ENCODE measurements at places on chromosomes 5 and 9.

GRCh38 chr5:59617186-59617771 is 276.2 kb downstream of the PDE4D start:
- no peak for DNase-seq

DNA sequence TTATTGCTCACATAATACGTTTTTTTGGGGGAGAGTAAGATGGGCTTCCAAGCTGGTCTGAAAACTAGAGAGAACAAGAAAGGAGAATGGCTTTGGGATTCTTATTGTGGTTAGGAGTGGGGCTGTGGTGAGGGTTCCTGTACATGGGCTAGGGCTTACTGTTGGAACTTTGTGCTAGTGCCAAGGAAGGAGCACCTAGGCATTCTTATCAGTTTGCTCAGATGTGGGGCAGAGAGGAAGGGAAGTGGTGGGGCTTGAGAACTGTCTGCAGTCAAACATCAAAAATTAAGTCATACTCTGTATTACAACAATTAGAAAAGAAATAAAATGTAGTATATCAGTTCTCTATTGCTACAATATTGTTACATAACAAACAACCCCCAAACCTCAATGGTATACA is 4.0 kb upstream of the THBS4 start:
- DNase-seq: no peak

- DNase-seq: no peak
Measured at GRCh38 chr9:4055032-4055431, 244.8 kb downstream of the GLIS3 start.

DNA sequence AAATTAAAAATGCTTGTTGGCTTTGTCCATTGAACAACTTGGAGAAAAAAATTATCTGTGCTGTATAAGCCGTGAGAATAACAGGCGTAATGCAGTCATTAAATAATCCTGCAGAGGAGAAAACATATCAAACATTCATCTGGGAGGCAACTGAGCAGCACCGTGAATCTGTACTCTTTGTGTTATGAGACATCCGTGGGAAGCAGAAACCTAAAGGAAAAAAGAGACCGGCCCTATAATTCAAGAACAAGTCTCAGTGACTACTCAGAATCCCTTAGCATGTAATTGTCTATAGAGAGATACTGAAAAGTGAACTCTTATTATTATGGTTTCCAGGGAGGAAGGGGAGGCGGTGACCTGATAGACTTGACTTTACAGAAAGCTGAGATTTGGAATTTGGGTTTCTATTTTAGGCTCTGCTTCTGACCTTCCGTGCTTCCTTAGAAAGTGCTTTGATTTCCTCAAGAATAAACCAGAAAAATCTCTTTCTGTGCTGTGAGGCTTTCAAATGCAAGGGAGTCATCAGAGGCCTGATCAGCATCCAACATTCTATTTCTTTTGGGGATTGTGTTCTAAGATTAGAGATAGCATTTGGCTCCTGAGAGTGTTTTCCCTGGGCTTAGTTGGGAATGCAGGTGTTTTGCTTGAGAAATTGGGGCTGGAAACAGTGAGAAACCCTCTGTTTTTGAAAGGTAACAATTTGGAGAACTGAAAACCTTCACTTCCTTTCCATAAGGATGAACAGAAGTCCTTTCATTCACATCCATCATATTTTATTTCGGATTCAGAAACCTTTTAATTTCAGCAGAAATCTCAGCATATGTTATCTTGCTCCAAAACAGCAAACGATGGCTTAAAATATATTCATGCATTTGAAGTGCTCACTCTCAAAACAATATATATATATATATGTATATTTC is 296.7 kb downstream of the CSNK1G3 start:
- no peak for DNase-seq

- no peak for DNase-seq
Measured at GRCh38 chr5:155057626-155058025, 44.1 kb downstream of the KIF4B start.

DNA sequence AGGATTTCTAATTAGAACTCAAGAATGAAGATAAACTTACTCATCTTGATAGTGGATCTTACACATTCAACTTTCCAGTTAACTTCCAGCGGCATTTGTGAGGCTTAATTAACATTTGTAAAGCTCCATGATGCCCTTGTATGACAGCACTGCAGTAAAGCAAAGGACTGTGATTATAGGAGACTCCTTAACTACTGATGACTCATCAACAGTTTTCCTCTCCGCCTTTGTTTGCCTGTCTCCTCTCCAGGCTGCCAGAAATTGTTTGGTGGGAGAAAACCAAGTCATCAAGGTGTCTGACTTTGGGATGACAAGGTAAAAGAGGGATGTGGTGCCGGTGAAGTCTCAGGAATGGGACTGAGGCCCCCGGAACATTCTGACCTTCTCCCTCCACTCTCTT is 20.4 kb upstream of the CYFIP2 start:
- DNase-seq: no peak

- no peak for DNase-seq
Measured at GRCh38 chr5:139695178-139695573, 47.0 kb downstream of the CXXC5 start.

DNA sequence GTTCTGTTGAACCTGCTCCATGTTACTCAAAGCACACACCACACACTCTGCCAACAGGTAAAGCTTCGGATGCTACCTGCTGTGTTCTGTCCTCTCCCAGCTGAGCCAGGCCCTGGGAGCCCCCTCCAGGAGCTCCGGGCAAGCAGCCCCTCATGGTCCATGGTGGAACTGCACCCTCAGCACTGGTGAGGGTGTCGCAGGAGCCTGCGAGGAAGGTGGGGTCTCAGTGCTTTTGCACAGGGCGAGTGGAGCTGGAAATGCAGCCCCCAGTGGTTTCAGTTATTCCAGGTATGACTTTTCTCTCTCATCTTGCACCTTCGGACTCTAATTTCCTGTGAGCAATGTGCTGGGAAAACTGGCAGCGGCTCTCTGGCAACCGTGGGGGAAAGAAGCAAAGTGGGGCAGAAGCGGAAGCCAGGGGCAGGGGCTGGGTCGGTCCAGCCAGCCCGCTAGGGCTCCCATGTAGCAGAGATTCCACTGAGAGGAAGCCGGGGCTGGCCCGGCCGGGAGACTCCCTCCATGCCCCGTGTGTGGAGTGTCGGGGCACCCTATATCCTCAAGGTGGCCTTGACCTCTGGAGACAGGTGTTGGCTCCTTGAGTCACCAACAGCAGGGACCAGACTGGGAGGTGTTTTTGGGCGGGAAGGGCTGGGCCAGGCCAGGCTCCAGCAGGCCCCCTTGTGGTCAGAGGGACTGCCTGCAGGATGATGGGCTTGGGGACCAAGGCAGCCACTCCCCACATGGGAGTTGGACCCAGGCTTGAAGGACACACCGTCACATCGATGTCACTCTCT is 75.6 kb upstream of the PRSS3 start:
- peak; percentile 32 for DNase-seq

DNA sequence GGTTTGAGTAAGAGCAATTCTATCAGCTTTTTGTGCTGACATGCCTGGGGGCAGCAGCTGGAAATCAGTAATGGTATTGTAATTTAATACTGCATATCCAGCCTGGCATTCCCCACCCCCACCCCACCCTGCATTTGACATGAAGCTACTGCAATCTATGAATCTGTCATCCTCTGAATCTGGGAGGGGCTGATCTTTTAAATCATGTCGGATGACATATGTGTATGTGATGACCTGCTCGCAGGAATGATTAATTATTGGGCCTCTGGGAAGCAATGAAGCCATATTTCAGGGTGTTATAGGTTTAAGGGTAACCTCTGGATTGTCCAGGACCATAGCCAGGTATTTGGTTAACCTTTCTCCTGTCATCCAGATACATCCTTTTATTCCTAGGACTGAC is 64.6 kb upstream of the RASGRF2 start:
- DNase-seq: no peak

DNA sequence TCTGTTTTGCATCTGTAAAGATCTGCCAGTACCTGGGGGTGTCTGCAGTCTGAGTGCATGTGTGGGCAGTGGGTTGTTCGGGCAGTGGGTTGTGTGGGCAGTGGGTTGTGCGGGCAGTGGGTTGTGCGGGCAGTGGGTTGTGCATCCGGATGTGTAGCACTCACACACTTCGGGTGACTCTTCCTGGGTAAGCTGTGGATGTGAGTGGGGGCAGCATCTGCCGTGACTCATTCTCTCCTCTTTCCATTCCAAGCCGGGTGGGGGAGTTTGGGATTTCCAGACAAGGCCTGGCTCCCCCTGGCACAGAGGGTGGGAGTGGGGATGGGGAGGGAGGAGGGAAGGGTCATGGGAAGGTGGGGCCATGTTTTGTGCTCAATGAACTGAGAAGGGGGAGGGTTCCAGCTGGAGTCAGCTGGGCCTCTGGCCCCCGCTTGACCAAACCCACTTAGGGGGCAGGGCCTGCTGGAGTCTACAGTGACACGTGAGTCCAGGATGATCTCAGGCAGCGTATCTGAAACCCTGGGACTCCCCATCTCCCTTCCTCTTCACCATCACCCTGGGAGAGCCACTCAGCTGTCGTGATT is 8.3 kb downstream of the CRB2 start:
- DNase-seq: no peak

GRCh38 chr9:127447416-127448111 is 3.6 kb downstream of the RPL12 start:
- no peak for DNase-seq

GRCh38 chr5:113897748-113898147 is 384.3 kb downstream of the YTHDC2 start:
- DNase-seq: no peak

- DNase-seq: no peak
Measured at GRCh38 chr5:79258801-79259200, 22.9 kb downstream of the JMY start.

DNA sequence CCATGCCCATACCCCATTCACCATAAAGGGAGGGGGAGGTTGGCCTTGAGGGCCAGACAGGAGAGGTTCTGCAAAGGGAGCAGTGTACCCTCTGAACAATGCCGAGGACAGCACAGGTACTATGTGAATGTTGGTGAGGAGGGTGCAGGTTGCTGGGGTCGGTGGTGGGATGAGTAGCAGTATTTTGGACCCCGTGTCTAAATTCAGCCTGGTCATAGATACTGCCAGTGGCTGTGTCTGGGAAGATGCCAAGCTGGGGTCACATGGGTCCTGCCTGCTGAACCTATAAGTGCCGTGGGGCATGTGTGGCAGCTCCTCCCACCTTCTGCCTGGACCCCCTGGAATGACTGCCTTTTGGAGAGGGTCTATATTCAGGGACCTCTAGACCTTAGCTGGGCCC is 11.4 kb upstream of the SPINK4 start:
- no peak for DNase-seq

- no peak for DNase-seq
Measured at GRCh38 chr9:7791394-7791793, 8.2 kb downstream of the DMAC1 start.

- no peak for DNase-seq
Measured at GRCh38 chr5:62000646-62001045, 305.4 kb upstream of the KIF2A start.
